D341Med (cell line): ENCODE measurements at places on chromosomes 7 and 10.

DNA sequence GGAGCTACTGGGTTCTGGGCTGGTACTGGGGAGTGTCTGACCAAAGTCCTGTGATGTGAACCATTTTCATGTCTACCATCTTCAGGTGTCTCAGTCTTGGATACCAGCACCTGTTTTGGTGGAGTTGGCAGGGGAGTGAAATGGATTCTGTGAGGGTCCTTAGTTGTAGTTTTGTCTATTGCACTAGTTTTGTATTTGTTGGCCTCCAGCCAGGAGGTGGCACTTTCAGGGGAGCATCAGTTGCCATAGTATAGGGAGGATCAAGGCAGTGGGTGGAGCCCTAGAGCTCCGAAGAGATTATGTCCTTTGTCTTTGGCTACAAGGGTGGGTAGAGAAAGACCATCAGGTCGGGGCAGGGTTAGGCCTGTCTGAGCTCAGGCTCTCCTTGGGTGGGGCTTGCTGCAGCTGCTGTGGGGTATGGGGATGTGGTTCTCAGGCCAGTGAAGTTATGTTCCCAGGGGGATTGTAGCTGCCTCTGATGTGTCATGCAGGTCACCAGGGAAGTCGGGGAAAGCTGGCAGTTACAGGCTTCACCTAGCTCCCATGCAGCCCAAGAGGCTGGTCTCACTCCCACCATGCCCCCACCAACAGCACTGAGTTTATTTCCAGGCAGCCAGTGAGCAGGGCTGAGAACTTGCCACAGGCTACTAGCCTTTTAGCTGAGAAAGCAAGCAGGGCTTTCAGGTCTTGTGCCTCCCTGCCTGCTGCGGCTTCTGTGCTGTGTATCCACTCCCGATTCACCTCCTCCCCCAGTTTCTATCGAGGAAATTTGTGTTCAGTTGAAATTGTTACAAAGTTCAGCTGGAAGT lies 153.1 kb downstream of the ZNF365 start:
- no peak for DNase-seq

GRCh38 chr10:19803676-19804075 lies 12.6 kb upstream of the PLXDC2 start:
- DNase-seq, result no peak

GRCh38 chr10:77873536-77874380 lies 52.8 kb downstream of the DLG5 start:
- no peak for DNase-seq

DNA sequence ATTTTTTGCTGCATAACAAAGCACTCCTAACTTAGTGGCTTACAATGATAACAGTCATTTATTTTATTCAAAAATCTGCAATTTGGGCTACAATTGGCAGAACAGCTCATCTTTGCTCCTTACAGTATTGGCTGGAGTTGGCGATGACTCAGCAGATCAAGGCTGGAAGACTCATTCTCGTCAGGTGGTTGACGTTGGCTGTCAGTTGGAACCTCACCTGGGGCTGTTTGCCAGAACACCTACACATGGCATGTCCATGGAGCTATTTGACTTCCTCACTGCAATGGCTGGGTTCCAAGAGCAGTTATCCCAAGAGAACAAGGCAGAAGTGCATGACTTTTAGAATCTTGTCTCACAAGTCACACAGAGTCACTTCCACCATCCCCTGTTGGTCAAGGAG lies 75.1 kb downstream of the NOD1 start:
- DNase-seq, result no peak

DNA sequence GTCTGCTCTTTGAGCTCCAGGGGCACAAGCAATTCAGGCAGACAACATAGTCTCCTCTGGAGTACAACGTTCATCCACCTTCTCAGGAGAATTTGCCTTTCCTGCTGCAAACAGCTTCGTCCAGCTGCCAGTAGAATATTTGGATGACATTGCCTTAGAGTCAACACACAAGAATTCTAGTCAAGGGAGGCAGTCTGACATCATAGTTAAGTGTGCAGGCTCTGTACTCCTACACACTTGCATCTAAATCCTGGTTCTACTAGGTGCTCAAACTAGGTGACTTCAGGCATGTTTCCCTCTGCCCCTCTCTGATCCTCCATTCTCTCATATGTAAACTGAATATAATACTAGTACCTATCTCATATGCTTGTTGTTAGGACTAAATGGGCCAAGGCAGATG lies 314.8 kb downstream of the HPSE2 start:
- DNase-seq, result no peak
